Ammon's horn (tissue), 1 donor: ENCODE measurements at places on chromosomes 11 and 22.

DNA sequence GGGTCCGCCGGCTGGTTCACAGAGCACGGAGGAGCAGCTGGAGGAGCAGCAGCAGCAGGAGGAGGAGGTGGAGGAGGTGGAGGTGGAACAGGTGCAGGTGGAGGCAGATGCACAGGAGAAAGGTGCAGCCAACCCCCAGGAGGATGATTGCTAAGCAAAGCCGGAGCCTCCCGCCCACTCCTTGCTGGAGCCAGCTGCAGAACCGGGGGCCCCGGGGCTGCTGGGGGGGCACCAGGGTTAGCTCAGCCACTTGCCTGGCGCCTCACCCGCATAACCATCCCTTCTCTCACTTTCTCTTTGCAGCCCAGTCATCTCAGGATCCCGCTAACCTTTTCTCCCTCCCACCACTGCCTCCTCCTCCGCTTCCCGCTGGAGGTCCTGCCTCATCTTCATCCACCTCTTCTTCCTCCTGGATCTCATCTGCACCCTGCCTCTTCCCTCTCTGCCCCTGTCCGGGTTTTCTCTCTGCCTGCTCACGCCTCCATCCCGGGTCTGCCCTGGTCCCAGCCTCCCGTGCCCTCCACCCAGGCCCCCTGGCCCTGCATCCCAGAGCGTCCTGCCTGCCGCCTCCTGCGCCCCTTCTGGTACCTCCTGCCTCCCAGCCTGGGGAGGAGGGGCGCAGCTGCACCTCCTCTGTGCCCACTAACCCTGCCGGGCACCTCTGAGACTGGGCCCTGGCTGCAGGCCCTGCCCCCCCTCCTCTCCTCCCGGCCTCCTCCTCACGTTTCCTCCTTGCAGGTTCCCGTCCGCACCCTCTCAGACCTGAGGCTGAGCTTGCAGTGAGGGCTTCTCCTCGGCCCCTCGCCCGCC lies 9.5 kb downstream of the KCTD17 start:
- no peak for DNase-seq

GRCh38 chr11:111785886-111786412 lies 19.8 kb upstream of the PPP2R1B start:
- no peak for DNase-seq

GRCh38 chr11:17393472-17393871 lies 5.0 kb upstream of the KCNJ11 start:
- DNase-seq = no peak

- no peak for DNase-seq
Observed at GRCh38 chr11:14029440-14029839, 66.9 kb downstream of the SPON1 start.

DNA sequence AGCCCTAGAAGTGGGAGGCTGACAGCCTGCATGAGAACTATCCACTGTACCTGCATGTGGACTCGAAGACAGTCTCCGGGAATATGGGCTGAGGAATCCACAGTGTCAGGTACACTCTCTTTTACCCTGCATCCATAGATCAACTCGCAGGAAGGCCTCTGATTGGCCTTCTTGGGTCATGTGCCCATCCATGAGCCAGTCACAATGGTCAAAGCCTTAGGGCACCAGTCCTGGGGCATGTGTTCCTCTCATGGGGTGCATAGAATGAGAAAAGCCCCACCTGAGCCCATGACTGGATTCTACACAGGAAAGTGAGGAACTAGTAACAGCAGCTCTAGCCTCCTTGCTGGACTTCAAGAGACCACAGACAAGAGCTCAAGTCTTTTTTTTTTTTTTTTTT lies 10.6 kb downstream of the ART1 start:
- DNase-seq = no peak

- no peak for DNase-seq
Observed at GRCh38 chr11:93081694-93082093, 112.2 kb downstream of the MTNR1B start.

DNA sequence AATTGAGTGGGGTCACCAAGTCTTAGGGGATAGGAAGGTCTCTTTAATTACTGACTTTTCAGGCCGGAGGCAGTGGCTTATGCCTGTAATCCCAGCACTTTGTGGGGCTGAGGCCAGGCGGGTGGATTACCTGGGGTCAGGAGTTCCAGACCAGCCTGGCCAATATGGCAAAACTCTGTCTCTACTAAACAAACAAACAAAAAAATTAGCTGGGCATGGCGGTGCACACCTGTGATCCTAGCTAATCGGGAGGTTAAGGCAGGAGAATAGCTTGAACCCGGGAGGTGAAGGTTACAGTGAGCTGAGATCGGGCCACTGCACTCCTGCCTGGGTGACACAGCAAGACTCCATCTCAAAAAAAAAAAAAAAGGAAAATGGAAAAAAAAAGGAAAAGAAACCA lies 1.8 kb upstream of the FANCF start:
- DNase-seq = no peak

GRCh38 chr22:47160141-47160541 lies 397.7 kb downstream of the TBC1D22A start:
- DNase-seq = no peak

DNA sequence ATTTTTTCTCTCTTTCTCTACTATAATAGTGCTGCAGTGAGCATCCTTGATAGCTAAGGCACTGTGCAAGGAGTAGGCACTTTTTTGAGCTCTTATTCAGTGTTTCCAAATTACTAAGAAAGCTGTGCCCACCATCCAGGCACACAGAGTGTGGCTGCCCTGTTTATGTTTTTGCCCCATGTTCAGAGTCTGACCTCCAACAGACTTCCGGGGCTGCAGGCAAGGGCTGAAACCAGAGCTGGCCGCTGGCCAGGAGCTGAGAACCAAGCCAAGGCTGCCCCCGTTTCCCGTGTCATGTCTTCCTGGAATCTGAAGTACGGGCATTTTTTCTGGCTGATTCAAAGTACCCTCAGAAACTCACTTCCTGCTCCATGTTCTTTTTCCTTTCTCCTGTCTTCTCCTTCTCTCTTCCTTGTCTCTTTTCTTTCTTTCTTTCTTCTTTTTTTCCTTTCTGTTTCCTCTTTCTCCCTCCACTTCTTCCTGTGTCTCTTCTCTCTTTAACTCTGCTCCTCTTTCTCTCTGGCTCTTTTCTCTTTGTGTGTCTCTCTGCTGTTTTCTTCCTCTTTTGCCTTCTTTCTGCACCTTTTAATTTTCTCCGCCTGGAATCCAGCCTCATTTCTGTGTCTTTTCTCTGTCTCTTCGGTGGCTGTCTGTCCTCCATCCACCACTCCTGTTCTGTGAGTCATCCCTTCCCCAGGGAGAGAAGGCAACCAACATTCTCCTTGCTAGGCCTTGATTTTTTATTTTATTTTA lies 17.0 kb upstream of the KCTD14 start:
- DNase-seq = peak; percentile 72

- peak; percentile 83 for DNase-seq
Observed at GRCh38 chr11:118870396-118871343, 13.0 kb upstream of the CXCR5 start.

DNA sequence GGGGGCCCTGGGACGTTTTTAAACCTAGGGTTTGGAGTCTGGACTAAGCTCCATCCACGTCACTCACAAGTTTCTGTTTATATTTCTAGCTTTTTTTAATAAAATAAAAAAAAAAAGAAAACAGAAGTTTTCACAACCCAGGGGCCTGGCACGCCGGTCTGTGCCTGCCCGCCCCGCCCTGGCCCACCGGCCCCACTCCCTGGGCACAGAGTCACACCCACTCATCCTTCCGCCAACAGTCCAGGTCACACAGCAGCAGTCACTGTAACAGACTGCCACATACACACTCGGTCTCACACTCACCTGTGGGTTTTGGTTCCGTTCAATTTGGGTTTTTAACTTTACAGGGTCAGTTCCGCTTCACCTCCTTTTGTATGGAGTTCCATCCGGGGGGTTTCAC lies 5.3 kb upstream of the ACR start:
- no peak for DNase-seq

GRCh38 chr11:70019576-70020011 lies 58.5 kb upstream of the ANO1 start:
- DNase-seq = no peak

DNA sequence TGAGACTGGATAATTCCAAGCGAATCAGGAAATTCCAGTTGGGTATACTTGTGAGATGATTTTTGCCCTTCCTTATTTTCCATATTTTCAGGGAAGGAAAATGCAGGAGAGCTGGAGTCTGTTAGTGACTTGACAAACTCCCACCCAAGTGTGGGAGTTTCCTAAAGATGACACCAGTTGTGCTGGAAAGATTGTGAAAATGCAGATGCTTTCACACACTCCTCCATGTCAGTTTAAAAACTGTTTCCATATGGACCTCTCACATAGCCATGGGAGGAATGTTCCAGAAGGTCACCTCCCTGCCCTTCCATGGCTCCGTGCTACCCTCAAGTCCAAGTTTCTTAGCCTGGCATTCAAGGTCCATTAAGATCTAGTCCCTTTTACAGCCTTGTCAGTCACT lies 350.7 kb upstream of the NARS2 start:
- no peak for DNase-seq

DNA sequence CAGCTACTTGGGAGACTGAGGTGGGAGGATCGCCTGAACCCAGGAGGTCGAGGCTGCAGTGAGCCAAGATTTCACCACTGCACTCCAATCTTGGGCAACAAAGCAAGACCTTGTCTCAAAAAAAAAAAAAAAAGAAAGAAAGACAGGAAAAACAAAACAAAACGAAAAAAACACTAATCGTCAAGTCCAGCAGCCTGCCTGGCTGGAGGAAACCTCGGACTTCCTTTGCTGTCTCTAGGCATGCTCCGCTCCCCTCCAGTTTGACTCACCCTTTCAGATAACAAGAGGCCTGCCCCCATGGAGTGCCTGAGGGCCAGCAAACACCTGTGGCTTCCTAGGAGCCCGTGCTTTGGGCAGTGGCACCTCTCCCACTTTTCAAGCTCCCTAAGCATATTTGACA lies 28.8 kb upstream of the CHKA start:
- DNase-seq = no peak
